ENCODE measurements at places on chromosomes 6 and 20. TPM values are rescaled to one million over a fixed set of nuclear protein-coding genes. Genes with fewer than 3 reads are reported as not detected.

Gene C20orf204
- total RNA-seq: 0.54 TPM

Gene UBD
- 0.49 TPM for total RNA-seq

Gene KCNS1
- total RNA-seq: not detected

Gene EDN1
- 41.0 TPM for total RNA-seq

Gene TULP1
- total RNA-seq: not detected

Gene MRAP2
- total RNA-seq: 1.4 TPM

Gene CFAP61
- 0.92 TPM for total RNA-seq

Gene TXLNB
- not detected for total RNA-seq

Gene AKAP7
- 2.3 TPM for total RNA-seq

Gene SLC17A3
- 0.93 TPM for total RNA-seq

Gene DUSP15
- 0.95 TPM for total RNA-seq

Gene BPIFB1
- not detected for total RNA-seq

Gene C6orf163
- 0.36 TPM for total RNA-seq

Gene BTN1A1
- not detected for total RNA-seq

Gene LHFPL5
- not detected for total RNA-seq

Gene SLPI
- 9.5 TPM for total RNA-seq

Gene HLA-DQB1
- not detected for total RNA-seq

Gene TAF8
- 12.2 TPM for total RNA-seq

Gene MYL9
- 19.9 TPM for total RNA-seq

Gene LYRM2
- total RNA-seq: 31.1 TPM

Gene EDN3
- total RNA-seq: 0.30 TPM

Measured in A549 treated with RU486 at 1 μM for 4 hours (cell line).